ENCODE measurements at places on chromosomes 3 and 15.

GRCh38 chr3:128854475-128854874, 24.9 kb upstream of the ACAD9 start:
- DNase-seq: no peak

- DNase-seq: no peak
Measured at GRCh38 chr3:171236265-171237008, 209.9 kb upstream of the SLC2A2 start.

DNA sequence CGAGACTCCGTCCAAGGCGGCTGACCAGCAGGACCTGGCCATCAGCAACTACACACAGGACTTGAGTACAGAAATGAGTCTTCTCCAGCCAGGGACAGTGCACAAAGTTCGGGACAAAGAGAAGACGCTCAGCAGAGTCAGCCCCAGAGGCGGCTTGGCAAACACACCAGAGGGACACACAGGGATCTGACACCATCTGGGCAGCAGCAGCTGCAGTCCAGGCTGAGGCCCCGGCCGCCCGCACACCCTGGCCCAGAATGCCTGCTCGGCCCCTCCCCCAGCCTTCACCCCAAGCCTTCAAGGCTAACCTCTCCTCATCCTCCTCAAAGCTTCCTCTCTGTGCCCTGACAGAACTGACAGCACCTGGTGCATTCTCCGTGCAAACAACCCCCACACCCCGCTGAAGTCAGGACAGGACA, 61.1 kb downstream of the XXYLT1 start:
- DNase-seq: no peak

- DNase-seq: no peak
Measured at GRCh38 chr3:177994976-177995375, 541.3 kb upstream of the KCNMB2 start.

DNA sequence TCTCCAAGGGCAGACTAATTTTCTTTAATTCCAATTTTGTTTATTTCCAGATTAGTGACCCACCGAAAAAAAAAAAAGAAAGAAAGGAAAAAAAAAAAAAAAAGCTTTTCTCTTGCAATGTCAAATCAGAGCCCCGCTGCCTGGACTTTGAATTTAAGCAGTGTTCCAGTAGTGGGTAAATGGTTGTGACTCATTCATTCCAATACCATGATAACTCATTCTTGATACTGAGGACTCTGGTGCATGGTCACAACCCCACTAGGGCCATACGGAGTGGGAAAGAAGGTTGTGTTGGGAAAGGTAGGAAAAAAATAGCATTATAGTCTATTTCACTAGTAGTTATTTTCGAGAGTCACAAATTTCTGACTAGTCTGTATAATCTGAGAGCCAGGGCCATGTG, 59.1 kb upstream of the COL8A1 start:
- no peak for DNase-seq

DNA sequence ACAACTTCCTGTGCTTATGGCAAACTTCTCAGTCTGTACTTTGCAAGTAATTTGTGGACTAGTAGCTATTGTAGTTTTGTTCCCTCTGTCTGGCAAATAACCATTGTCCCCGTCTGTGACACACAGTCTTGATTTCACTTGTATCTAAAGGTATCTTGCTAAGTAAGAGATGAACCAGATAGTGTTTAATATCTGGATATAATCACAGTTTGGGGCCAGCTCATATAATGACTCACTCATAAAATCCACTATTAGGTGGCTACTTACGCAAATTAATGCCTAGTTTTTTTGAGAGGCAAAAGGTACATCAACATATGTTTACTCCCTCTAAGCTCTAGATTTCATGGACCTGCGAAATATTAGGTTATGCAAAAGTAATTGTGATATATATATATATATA, 30.4 kb downstream of the VGLL3 start:
- DNase-seq: no peak

DNA sequence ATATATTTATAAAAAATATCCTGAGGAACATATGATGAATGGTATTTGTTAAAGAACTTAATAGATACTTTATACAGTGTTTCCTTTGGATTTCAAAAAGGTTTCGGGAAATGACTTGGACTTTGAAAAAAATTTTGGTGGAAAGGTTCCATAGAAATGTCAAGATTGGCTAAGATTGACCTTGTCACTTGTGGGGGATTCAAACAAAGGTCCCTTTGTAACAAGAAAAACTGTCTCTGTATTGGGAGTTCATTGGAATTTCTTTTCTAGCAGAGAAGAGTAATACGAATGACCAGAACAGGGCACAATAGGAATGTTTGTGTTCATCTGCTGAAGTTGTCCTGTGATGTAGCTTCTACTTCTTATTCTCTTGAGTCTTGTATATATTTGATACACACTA, 43.2 kb downstream of the ARHGEF26 start:
- DNase-seq: no peak

GRCh38 chr3:194587438-194587931, 45.7 kb downstream of the TMEM44 start:
- no peak for DNase-seq

DNA sequence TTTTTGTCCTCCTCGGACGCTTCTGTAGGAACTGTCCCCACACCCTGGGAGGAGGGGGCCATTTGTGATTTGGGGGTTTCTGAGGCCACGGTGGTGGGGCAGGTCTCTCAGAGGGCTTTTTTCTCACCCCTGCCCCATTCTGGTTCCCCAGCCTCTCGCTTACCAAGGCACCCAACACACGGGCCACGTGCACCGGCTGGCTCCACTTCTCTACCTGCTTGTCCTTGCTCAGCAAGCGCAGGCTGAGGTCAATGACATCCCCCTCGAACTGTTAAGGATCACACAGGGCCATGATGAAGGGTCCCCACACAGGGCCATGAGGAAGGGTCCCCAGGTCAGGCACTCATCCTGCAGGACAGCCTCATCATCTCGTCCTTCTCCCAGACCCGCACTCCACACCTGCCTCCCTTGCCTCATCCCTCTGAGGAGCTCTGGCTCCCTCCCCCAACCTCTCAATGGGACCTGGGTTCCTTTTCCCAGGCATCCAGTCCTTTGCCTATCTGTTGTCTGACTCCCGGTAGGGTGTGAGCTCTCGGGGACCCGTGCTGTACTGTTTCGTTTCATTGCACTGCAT, 10.6 kb downstream of the EPB42 start:
- DNase-seq: no peak

DNA sequence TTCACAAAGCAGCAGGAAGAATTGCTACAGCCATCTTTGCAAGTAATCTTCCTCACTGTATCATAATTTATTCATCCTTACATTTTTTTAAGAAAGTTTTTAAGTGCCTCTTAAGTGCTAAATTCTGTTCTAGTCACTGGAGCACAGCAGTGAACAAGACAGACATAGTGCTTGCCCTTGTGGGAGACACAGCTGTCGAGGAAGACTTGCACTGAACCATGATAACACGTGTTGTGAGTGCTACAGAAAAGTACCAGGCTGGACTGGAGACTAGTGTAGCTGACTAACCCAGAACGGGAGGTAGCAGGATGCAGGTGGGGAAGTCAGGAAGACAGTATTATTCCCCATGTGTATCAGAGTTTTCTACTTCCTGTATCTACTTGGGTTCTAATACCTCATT, 300.6 kb downstream of the TBL1XR1 start:
- no peak for DNase-seq

DNA sequence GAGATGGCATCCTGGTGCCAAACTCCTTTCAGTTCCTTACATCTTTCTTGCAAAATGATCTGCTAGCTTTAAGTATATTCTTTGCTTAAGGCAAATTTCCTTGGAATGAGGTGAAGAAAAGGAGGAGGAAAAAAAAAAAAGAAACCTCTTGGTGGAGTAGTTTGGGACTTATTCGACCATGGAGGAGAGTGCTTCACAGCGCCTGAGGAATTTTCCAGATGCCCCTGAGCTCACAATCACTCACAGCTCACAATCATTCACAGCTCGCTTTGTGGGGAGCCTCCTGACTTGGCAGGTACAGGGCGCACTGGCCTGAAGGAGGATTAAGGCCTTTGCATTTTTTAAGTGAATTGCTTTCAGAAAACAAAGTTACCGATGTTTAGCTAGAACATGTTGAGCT, 53.9 kb downstream of the BOC start:
- no peak for DNase-seq

GRCh38 chr3:48409291-48410201, 20.3 kb downstream of the PLXNB1 start:
- DNase-seq: no peak

GRCh38 chr15:65258375-65259262, 28.1 kb downstream of the PARP16 start:
- no peak for DNase-seq

DNA sequence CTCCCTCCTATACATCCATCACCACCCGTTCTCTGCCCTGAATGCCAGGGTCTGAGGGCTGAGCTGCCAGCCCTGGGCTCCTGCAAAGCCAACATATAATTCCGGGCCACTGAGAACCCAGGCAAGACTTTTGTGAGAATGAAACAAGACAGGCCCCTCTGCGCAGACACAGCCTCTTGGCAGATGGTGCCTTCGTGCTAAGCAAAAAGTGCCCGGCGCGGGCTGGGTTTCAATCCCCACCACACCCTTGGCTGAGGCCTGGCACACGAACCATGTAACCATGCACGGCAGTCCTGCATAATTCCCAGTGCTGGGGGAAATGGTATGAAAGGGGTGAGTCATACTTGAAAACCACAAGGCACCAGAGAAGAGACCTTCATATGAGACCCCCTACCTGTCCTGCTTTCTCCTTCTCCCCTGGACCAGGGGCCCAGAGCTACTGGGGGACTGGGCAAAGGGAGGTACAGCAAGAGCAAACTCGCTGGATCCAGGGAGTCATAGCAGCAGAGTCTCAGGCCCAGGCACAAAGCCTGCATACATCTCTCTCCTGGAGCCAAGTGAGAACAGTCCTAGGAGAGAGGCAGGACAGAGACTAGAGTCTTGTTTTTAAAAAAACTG, 26.1 kb upstream of the LOXL1 start:
- DNase-seq: no peak

DNA sequence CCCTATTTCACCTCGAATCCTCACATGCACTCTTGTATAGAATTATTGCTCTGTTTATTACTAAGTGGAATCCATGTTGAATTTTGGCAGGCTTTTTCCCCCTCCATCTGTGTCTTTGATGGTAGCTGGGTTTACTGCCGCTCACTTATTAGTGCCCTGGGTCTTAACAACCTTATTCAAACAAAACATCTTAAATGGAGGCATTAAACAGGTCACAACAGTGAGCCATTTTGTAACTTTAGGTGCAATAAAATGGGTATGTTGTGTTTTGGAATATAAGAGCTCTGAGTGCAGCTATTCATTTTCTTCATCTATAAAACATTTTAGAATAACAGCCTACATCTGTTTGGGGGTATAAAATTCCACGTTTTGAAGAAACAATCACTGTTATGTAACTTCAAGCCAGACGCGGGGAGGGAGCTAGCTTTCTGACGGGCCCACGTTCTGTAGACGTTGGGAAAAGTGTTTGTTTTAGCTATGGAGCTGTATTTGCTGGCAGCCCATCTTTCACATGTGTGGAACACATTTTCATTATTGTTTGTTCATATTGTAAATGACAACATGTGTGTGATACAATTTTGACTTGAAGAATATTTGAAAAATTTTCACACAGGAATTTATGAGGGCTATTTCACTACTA, 122.0 kb downstream of the SLC25A26 start:
- no peak for DNase-seq

DNA sequence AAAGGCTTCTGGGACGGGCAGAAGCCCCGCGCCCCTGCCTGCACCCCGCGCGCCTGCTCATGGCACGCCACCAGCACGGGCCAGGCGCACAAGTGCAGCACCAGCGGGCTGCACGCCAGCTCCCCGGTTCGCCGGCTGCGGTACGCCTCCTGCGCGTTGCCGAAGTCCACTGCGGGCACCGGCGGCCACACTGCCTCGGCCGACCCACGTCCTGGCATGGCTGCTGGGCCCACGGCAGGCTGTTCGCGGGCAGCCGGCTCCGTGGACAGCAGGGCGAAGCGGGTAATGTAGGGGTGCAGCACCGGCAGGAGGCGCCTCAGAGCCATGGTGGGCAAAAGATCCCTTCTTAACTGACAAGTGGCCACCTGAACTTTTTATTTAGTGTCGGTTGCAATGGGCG, 34.8 kb downstream of the MCCC1 start:
- no peak for DNase-seq

DNA sequence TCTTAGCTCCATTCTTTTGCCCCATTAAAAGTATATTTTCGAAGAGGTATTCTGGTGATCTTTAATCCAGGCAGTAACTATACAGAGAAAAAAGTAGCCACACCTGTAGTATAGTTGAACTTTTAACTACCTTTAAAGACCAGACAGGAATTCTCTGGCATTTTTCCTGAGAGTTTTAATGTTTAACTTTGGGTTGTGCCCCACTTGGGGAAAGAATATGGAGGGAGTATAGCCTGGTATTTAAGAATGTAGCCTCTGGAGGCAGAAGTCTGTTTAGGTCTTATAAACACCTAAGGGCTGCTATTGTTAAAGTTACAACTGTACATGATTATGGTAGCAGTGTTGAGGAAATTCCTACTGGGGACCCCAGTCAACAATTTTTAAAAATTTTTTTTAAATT, 19.3 kb downstream of the C3orf85 start:
- DNase-seq: no peak

- no peak for DNase-seq
Measured at GRCh38 chr15:59699810-59700431, 10.8 kb upstream of the BNIP2 start.

DNA sequence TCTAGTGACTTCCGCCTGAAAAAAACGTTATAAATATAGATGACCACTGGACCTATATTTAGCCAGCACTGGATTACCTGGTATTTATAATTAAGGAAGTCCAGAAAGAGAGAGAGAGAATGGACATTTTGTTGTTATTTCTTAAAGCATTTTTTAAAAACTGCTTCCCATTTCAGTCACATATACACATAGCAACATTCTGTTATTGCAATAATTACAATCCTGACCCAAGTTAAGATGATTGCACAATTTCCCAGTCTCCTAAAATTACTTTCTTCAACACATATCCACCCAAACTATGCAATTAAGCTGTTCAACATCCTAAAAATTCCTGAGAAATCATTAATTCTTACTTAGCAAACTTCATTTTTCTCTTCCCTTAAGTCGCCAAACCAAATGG, 37.7 kb downstream of the PCSK6 start:
- DNase-seq: no peak

GRCh38 chr3:71393093-71393492, 190.4 kb downstream of the FOXP1 start:
- DNase-seq: no peak

DNA sequence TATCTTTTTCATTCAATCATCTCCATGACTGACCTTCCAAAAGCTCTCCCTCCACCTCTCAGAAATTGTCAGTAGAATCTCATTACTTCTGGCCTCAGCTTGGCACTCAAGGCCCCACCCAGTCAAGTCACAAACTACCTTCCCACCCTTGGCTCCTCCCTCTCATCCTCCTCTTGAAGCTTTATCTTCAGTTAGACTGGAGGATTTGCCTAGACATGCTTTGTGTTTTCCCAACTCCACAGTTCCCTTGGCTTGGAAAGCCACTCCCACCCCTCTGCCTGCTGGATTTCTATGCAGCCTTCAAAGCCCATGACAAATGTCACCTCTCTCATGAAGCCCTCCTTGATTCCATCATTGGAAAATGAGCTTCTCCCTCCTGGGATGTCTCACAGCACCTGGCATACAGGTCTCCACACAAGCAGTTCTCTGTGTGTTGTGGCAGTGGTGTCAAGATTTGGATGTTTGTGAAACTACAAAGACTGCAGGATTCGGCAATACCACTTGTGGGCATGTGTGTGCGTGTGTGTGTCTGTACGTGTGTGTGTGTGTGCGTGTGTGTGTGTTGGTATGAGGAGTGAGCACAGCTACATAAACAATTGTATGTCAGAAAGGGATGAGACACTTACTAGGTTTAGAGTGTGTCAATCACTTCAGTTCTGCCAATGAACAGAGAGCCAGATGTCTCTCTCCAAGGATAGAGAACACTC, 45.3 kb upstream of the VPS8 start:
- DNase-seq: no peak
